ENCODE measurements at places on chromosomes 6 and 20.

DNA sequence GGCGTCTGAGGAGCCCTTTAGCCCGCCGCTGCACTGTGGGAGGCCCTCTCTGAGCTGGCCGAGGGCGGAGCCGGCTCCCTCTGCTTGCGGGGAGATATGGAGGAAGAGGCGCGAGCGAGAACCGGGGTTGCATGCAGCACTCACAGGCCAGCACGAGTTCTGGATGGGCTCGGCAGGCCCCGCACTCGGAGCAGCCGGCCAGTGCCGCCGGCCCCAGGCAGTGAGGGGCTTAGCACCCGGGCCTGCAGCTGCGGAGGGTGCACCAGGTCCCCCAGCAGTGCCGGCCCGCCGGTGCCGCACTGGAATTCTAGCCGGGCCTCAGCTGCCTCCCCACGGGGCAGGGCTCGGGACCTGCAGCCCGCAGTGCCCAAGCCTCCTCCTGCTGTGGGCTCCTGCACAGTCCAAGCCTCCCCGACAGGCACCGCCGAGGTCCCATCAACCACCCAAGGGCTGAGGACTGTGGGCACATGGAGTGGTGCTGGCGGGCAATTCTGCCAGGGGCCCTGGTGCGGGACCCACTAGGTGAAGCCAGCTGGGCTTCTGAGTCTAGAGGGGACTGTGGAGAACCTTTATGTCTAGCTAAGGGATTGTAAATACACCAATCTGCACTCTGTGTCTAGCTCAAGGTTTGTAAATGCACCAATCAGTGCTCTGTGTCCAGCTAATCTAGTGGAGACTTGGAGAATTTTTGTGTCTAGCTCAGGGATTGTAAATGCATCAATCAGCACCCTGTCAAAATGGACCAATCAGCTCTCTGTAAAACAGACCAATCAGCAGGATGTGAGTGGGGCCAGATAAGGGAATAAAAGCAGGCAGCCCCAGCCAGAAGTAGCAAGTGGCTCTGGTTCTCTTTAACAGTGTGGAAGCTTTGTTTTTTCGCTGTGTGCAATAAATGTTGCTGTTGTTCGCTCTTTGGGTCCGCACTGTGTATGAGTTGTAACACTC, 329.7 kb upstream of the JARID2 start:
- DNase-seq, result no peak

- no peak for DNase-seq
Measured at GRCh38 chr6:41055149-41055548, 2.1 kb downstream of the APOBEC2 start.

- peak; percentile 71 for DNase-seq
Measured at GRCh38 chr20:23622839-23623343, 14.9 kb downstream of the CST3 start.

GRCh38 chr20:9966966-9967365, 67.8 kb upstream of the ANKEF1 start:
- peak; percentile 8 for DNase-seq

GRCh38 chr6:33704215-33705066, 7.1 kb downstream of the UQCC2 start:
- DNase-seq, result no peak

- no peak for DNase-seq
Measured at GRCh38 chr20:45088247-45088646, 12.7 kb downstream of the KCNS1 start.

DNA sequence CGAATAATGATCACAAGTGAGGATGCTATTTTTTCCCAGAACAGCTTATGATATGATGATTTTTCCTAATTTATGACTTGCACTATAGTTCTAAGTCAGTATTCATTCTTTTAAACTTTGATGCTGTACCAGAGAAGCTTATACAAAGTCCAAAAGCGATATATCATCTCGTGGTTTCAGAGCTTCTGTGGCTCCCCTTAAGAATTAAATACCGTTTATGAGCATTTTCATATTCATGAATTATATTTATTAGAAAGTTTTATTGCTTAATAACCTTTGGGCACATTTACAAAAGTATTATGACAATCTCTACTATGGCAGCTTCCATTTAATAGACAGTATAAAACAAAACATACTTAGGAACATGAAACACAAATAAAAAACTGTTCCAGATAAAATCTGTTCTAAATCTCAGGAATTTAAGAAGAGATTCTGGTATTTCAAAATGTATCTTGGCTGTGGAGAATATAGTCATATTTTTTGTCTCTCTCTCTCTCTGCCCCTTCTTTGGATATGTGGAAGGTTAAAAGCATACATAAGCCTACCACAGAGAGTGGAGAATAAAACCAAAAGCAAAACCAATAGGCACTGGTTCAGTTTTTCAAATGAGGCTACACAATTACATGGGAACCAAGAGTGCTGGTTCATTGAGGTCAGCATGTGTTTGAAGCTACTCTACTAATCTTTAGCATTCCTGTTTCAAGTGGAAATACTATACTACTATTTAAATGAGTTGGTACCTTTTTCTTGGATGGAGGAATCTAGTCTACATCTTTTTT, 884.5 kb upstream of the GJE1 start:
- no peak for DNase-seq

DNA sequence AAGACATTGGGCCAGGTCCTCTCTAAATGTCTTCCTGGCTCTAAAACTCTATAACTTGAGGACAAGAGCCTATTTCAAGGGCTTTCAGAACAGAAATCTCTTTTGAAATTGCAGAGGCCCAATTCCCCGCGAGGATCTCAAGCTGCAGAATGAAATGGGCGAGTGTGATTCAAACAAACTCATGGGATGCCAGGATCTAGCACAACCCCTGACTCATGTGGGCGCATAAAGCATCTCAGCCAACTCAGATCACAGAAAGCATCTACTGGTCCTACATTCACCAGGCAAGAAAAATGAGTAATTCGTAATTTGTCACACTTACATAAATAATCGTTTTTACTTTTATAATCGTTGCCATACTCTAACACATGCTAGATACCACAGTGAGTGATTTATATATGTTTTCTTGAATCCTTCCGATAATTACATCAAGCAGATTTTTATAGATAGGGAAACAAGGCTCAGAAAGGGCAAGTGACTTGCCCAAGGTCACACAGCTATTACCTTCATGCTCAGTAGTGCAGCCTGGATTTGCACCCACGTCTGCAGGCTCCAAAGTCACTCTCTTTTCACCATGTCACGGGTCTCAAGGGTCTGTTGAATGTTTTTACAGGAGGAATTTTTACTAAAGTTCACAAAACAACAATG, 26.2 kb downstream of the FOXF2 start:
- no peak for DNase-seq

Measured in ACHN (cell line).